ENCODE measurements at places on chromosomes 1 and 21.

GRCh38 chr1:95850165-95850649, 616.2 kb downstream of the RWDD3 start:
- no peak for DNase-seq

DNA sequence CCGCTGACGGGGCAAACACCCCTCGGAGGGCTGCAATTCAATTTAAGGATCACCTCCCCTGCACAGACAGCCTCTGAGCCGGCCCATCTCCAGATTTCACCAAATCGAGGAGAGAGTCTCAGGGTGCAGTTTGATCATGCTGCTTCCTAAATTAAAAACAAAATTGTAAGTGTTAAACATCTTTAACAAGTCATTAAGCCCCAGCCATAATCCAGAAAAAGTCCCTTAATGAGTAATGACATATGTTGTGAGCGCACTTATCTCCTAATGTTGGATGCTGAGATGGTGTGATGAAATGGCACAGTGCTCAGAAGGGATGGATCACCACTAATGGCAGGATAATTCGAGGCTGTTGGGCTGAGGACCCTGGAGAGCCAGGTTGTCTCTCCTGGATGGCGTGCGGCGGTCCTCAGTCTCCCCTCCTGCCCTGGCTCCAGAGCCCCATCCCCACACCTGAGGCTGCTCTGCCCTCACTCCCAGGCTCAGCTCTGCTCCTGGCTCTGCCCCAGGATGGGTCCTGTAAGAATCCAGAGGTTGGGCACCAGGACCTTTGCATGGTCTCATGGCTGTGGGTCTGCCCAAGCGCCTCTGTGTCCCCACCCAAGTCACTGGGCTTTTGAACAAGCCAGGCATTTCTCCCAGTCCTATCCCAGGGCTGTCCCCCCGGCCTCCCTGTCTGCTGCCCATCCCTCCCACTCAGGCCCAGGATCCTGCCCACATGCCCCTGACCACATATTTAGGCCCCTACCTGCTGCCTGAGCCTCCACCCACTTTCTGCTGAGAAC, 224.4 kb upstream of the POU3F1 start:
- no peak for DNase-seq

DNA sequence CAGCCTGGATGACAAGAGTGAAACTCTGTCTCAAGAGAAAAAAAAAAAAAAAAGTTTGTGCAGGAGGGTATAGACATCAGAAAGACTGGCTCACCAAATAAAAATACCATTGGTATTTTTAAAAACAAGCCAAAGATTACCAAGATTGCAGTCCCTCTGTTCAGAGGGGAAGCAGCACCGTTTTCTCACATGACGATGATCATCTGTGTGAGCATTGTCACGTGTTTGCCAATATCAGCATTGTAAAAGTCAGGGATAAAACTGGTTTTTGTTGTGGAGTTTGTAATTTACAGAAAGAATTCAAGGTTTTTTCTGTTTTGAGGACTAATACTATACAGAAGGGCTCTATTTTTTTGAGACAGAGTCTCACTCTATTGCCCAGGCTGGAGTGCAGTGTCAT, 26.5 kb downstream of the ZNF362 start:
- no peak for DNase-seq

GRCh38 chr1:27887215-27888021, 15.1 kb downstream of the THEMIS2 start:
- DNase-seq = no peak

DNA sequence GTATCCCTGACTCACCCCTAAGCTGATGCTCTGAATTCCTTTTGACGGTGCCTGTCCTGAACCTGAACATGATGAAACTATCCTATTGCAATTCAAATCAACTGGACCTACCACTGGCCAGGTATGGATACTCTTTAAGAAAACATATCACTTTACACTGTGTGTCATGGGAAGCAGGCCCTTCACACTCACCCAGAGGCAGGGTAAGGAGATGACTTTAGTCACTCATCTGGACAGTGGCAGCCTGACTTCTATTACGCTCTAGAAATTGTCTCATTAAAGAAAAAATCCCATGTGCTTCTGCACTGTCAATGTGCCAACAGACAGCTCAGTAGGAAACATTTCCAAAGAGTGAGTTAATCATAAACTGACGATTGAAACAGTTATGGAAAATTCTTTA, 94.3 kb downstream of the VAV3 start:
- no peak for DNase-seq

DNA sequence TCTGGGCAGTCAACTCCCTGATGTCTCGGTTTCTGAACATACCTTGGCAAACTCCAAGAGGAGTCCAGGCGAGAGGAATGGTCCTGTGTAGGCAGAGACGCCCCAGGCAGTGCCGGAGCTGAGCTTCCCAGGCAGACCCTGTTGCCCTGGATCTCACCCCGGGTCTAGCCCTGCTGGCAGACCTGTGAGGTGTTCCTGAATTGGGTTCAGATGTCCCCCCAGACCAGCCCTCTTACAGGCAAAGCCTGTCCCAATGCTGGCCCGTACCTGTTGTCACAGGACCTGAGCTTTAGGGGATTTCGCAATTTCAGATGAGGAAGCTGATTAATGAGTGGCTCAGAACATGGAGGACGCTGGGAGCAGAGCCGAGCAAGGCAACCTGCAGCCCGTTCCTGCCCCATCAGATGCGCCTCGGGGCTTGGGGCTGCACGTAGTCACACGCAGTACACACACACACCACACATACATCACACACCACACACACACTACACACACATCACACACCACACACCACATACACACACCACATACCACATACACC, 38.5 kb upstream of the PDE9A start:
- DNase-seq = no peak

- no peak for DNase-seq
These were observed 36.9 kb upstream of the IFI16 start for GRCh38 chr1:158972841-158973240.

DNA sequence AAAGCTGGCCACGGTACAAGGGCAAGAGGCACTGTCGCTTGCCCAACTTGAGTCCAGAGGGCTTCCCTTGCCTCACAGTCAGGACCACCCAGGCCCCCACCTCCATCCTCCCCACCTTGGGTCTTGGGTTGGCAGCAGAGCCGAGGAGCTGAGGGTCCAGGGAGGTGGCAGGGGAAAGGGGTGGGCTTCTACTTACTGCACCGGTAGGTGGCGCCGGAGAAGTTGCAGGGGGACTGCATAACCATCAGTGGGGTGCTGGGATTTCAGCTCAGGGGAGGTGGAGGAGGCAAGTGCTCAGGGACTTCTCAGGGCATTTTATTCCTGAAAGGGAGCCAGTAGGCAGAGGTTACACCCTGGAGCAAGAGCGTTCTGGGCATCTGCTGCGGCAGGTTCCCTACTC, 44.0 kb downstream of the TRIM62 start:
- peak; percentile 37 for DNase-seq

All from NCI-H1694 treated with DMSO at 0.1 percent for 48 hours (cell line).